ENCODE measurements at places on chromosomes 5 and 9.

DNA sequence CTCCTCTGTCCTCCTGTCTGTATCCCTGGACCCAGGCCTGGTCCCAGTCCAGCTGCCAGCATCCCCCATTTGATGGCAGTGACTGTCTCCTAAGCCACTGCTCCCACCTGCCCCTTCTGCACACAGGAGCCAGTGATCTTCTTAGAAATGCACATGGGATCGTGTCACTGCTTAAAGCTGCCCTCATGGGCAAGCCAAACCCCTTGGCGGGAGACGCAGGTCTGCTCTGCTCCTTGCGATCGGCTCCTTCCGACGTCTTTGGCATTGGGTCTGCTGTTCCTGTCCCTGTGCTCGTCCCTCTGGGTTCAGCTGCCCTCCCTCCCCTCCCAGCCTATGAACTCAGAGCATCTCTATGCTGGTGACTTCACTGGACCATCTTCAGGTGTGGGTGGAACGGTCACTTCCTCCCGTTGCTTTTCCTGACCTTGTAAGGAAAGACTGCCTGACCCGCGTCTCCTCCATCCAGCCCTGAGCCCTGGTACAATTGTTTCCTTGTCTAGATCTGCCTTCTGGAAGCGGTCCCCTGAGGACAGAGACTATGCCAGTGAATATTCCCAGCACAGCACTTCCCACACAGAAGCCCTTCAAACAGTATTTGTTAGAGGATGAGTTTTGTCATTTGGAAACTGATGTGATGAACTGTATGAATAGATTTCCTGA, 116.5 kb downstream of the ZNF354C start:
- no peak for DNase-seq

- no peak for DNase-seq
Observed at GRCh38 chr5:60521376-60522291, 178.3 kb downstream of the DEPDC1B start.

DNA sequence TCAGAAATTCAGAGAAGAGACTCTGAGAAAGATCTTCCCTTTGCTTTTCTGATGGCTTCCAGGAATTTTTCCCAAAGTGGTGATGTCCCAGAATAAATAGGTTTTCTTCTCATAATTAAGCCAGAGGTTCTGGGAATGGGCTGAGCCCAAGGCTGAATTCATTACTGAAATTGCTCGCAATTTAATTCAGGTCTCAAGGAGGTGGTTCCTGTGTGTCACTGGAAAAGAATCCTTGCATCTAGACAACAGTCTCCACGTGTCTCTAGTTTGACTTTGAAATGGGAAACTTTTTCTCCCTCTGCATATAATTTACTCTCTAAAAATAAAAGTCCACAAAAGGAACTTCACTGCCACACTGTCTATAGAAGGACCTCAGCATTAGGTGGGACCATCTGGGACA, 27.8 kb upstream of the STX17 start:
- DNase-seq, result peak; percentile 66

DNA sequence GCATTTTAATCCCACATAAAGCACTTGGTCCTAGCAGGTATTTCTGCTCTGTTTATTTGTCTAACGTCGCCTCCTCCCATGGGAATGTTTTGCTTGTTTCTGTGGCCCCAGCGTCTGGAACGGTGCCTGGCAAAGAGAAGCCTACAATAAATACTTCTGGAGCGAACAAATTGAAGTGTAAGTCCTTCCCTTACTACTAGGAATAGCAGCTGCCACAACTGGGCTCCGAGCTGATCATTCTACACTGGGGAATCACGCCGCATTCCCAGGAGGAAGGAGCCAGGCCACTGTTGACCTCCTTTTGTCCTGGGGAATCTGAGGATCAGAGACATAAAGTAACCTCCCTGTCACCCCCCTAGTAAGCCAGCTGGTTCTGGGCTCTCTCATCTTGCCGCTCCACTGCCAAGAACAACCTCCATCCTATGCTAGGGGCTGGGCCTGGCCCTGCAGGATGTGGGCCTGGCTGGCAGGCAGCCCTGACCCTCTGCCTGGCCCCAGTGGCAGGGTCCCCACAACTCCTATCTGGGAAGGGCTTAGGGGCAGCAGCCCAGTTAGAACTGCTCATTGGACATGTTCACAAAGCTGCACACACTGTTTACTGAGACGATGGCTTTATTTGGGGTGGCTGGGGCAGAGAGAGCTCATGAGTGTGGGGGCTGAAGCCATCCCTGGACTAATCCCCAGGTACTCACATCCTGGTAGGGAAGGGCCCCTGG, 82.8 kb downstream of the GTF3C4 start:
- peak; percentile 7 for DNase-seq

DNA sequence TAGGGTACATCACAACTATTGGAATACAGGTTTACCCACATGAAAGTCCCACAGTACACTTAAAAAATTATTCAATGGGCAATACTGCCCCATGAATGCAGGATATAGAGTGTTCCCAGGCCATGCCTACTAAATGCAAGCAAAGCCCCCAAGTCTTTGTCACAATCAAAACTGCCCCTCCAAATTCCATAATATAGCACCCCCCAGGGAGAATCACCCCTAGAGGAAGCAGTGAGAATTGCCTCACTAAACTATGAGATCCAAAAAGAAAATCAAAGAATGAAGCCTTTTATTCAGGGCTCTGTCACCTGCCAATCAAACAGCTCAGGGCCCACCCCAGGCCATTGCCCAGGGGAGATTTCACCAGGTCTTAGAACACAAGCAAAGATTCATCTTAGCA, 90.8 kb downstream of the ATPSCKMT start:
- no peak for DNase-seq

- no peak for DNase-seq
Observed at GRCh38 chr5:5169466-5169865, 29.3 kb downstream of the ADAMTS16 start.

DNA sequence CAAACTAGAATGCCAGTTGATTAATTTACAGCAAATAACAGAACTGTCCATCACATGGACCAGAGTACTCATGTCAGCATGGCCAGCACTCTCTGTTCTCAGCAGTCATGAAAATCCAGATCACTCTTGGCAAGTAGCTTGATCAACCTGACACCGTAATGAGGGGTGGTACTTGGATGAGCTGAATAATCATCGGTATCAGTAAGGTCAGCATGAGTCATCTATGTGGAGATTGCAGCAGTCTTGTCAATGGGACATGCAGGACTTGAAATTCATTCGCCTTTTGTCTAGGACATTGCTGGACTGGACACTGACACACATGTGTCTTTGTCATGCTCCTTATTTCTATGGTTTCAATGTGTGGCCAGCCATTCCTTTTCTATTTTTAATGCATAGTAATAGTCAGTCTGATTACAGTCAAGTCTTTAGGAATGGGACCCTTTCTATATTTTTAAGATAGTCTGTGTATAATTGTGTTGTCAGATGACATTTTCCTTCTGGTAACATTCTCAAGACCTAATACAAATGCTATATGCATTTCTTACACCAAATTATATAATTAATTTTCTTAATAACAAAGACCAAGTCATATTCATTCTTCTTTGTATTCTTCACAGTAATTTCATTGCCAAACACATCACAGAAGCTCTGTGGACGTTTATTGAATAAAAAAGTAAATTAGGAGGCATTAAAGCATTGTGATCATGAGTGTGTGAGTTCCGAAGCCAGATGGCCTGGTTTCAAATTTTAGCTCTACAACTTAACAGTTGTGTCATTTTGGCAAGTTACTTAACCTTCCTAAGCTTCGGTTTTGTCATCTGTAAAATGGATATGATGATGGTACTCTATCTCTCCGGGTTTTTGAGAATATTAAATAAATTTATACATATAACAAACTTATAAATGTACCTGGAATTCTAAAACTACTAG, 57.4 kb downstream of the ADAMTSL1 start:
- DNase-seq, result no peak

DNA sequence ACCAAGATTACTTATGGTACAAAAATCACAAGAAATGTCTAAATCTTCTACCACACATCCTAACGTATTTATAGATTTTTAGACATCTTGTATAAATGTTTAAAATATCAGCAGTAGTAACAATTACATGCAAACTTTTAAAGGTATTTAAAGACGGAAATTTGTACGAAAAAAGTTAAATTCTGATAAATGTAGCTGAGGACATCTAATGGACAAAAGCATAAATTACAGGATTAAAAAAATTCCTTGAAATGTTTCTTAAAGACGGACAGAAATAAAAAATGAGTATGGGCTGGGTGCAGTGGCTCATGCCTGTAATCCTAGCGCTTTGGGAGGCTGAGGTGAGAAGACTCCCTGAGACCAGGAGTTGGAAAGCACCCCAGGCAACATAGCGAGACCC, 15.8 kb downstream of the ERCC8 start:
- DNase-seq, result peak; percentile 3

DNA sequence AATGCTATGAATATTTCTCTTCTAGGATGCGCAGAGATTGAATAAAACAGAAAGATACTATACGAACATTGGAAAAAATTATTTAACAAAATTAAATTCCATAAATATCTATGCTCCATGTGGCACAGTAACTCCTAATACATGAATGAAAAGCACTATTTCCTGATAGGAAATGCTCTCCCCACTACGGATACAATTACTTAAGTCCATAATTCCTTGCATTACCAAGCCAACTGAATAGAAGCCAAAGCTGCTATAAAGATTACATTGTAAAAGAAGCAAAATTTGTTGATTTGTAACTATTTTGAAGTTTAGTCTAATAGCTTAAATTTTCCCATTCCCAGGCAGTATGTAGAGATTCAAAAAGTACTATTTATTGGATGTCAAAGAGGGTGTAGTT, 61.8 kb upstream of the SNX2 start:
- DNase-seq, result no peak

GRCh38 chr9:137837345-137838278, 40.0 kb upstream of the CACNA1B start:
- DNase-seq, result no peak

DNA sequence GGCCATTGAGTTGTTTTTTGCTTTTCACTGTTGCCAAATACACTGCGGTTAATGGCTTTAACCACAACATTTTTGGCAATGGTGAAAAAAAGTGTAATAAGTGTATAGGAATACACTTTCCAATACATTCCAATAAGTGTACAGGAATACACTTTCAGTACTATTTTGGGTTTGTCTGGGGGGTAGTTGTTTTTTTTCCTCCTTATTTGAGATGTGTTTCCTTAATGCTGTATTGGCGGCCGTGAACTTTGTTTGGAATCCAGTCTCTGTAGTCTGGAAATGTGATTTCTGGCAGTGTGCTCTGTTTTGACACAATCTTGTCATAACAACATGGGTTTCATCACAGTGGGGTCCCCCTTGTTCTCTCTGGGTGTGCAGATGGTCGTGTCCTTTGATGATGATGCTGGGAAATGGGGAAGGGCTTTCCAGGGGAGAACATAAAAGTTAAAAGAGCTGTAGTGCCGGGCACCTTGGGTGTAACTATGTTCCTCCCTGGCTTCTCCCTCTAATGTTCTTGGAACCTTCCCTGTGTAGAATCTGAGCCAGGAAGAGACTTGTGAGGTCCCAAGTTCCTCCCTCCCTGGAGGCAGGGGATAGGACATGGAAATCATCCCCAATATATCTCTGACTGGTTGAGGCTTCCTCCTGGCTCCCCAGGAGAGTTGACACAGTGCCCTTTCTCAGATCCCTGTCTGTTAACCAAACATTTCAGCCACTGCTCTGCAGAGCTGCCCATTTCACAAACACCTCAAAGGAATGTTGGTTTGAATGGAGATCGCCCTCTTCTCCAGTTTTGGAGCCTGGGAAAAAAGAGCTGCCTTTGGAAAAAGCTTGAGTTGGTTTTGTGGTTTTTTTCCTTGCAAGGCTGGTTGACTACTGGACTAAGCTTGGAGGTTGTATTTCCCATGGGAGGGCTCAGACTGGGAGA, 44.8 kb downstream of the RCL1 start:
- DNase-seq, result peak; percentile 99

GRCh38 chr9:126112135-126112720, 214.4 kb upstream of the MVB12B start:
- no peak for DNase-seq

DNA sequence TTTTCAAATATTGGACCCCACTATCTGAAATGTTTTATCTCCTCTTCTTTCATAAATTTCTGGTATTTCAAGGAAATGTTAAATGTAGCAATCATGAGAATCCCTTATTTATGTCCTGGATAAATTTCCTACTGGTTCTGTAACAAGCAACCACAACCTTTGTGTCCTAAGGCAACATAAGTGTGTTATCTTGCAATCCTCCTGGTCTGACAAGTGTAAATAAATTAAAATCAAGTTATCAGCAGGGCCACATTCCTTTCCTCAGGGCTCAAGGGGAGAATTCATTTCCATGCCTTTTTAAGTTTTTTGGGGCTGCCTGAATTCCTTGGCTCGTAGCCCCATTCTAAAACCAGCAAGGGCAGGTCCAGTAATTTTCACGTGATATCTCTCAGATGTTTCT, 83.2 kb downstream of the CDH9 start:
- DNase-seq, result no peak

DNA sequence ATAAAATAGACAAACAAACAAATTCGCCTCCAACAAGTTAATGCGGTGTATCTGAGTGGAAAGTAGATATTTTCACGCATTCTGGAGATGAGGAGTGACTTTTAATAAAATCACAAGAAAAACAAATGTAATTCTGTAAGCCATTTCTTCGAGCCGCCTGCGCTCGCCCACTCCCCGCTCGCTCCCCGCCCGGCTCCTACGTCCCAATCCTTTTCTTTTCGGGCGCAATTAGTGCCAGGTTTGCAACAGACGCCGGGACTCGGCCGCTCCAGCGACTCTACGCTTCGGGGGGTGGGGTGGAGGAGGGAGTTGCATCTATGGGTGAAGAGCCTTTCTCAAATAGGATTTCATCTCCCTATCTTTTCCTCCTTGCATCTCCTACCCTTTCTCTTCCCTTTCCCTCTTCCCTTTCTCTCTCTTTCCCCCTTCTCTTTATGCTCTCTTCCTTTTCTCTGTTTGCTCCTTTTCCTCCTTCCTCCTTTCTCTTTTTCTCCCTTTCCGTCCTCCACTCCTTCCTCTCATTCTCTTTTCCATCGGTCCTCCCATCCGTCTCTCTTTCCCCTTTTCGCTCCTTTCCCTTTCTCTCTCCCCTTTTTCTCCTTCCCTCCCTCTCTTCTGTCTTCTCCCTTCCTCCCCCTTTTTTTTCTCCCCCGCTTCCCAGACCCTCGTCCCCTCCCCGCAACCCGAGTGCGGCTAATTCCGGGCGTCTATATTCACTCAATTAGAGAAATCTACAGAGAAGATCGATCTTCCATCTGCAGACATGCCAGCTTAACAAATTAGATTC, 6.1 kb upstream of the OTP start:
- DNase-seq, result no peak

- peak; percentile 35 for DNase-seq
Observed at GRCh38 chr9:116274293-116274692, 120.7 kb downstream of the PAPPA start.

- no peak for DNase-seq
Observed at GRCh38 chr5:116404016-116404415, 170.6 kb downstream of the SEMA6A start.

- DNase-seq, result peak; percentile 41
Observed at GRCh38 chr5:149796030-149796429, 65.9 kb downstream of the PPARGC1B start.

DNA sequence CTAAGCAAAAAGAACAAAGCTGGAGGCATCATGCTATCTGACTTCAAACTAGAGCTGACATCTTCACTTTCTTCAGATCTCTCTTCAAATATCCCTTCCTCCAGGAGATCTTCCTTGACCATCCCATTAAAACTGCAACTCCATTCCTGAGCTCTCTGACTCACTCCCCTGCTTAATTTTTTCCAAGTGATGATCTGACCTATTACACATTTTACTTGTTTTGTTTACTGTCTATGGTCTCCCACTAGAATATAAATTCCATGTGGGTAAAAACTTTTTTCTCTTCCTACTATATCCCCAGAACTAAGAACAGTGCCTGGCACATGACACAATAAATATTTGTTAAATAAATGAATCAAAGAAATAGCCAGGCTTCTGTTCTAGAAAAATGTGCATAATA, 87.5 kb downstream of the SLIT3 start:
- DNase-seq, result peak; percentile 69

Measured in EH (cell line).